SK-N-DZ (cell line): ENCODE measurements at places on chromosomes 1 and 21.

DNA sequence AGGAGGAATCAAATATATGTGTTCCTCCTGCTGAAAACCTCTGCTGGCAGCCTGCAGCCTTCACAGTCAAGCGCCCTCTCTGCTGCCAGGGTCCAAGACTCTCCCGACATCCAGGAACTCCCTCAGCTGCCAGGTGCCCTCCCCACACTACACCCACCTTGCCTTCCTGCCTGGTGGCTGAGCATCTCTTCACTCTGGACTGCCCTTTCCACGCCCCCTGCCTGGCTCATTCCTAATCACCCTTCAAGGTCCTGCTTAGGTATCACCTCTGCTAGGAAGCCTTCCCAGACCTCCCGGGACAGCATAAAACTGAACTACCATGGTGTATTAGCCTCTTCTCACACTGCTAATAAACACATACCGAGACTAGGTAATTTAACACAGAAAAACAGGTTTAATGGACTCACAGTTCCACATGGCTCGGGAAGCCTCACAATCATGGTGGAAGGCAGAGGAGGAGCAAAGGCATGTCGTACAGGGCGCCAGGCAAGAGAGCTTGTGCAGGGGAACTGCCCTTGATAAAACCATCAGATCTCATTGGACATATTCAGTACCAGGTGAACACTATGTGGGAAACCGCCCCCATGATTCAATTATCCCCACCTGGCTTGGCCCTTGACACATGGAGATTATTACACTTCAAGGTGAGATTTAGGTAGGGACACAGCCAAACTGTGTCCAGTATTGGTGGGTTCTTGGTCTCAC is 15.3 kb downstream of the LDLRAD1 start:
- no peak for DNase-seq

DNA sequence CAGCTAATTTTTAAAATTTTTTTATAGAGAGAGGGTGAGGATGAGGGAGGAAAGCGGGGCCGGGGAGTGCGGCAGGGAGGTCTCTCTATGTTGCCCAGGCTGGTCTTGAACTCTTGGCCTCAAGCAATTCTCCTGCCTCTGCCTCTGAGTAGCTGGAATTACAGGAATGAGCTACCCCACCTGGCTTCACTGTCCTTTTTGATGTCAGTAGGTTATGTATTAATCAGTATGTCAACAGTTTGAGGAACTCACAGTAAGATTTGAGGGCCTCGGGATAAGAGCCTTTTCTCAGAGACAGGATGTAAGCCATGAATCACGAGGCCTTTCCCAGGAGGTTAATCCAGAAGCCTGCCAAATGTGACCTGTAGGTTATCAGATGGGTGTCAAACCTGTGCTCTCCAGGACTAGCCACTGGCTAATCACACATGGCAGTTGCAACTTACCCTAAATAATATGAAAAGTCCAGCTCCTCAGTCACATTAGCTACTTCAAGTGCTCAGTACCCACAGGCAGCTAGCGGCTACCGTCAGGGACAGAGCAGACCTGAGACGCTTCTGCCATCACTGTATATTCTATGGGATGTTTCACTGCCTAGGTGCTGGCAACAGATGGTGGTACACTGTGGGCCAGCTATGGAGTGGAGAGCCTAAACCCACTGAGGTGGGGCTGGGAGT is 33.1 kb downstream of the TRIM67 start:
- no peak for DNase-seq

- no peak for DNase-seq
These were observed 5.3 kb upstream of the PRRC2C start for GRCh38 chr1:171480035-171480434.

- no peak for DNase-seq
These were observed 1049.6 kb upstream of the ADGRL4 start for GRCh38 chr1:80056179-80056578.

DNA sequence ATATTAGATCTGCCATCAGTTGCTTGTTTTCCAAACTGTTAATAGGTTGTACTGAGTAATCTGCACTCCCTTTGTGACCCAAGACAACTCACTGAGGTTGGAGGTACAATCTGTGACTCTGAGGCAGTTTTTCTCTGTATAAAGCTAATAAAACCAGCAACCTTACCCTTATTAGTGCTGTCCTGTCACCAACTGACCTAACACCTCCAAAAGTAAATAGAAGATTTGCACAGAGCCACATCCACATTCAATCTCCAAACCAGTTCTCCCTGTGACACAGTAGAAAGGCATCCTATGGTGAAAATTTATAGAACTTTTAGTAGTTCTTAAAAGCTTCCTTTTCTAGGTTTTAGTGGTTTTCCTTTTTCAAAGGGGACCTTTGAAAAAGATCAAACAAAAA is 140.4 kb upstream of the ADGRL2 start:
- DNase-seq: no peak

- DNase-seq: no peak
These were observed 27.8 kb downstream of the TMPRSS2 start for GRCh38 chr21:41480086-41480690.

DNA sequence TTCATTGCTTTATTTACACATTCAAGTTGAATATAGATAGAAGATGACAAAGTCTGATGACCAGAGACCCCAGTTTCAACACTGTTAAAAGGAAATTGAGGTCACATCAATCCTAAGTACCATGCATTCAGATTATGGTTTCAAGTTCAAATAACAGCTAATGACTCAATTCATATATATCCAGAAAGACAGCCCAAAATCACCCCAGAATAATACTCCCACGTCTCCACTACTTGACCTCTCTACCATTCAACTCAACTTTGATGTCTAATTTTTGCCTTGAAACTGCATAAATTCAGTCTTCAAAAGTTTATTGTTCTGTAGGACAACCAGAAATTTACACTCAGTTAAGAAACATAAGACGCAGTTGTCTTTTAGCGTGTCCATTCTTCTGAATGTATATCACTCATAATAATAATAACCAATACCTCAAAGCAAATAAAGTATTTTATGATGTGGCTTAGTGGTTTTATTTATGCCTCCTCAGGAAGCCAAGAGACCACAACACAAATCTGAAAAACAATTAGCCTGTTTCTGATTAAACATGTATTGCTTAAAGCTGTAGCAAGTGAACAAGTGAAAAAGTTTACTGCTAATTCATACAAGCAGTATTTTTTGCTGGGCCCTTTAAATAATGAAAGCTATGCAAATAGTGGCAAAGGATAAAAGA is 569.0 kb downstream of the LTN1 start:
- no peak for DNase-seq

- no peak for DNase-seq
These were observed 41.0 kb upstream of the SCAF4 start for GRCh38 chr21:31772674-31773555.

DNA sequence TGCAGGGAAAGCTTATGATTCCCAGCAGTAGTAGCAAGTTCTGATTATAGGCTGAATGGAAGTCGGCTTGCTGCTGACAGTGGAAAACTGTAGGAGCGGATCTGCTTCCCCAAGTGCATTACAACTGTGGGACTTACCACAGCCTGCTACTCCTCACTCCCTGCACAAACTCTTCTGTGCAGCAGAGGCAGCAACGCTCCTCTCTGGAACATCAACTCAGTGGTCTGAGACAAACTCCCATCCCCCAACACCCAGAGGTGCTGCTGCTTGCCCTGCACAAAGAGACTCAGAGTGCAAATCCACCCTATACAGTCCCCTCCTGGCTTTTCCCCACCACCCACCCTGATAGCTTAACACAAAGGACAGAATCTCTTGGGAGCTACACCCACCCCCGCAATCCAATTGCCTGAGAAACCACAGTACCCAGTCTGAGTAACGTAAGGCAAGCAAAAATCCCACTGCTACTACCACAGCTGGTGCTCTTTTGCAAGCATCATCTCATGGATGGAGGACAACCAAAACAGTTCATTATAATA is 1455.2 kb downstream of the AMY1C start:
- no peak for DNase-seq

DNA sequence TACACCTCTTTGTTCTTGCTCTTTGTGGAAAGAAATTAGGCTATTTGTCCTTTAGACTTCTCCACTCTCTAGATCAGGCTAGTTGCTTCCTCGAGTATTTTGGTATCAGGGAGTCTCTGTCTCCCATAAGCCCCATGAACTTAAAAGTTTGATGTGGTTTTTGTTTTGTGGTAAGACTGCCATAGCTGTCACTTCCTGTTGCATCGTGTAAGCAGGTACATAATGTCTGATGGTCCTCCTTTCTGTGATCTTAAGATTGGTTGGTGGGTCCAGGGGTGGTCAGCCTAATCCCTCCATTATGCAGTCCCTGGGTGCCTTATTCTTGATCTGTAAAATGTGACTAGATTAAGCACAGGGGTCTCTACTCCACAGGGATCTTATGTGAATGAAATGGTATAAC is 23.1 kb downstream of the CD53 start:
- DNase-seq: no peak

GRCh38 chr1:184194236-184194635 is 142.7 kb downstream of the TSEN15 start:
- DNase-seq: no peak

DNA sequence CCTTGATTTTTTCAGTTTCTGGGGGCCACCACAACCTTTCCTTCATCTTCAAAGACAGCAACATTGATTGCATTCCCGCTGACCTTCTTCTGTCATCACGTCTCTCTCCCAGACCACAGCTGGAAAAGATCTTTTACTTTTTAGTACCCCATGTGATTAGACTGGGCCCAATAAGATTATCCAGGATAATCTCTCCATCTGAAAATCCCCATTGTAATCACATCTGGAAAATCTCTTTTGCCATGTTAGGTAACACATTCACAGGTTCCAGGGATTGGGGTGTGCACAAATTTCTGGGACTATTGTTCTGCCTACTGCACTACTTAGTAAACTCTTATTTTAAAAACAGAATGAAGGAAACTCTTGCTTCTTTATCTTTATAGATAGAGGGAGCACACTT is 47.1 kb upstream of the INSL5 start:
- DNase-seq: peak; percentile 57

DNA sequence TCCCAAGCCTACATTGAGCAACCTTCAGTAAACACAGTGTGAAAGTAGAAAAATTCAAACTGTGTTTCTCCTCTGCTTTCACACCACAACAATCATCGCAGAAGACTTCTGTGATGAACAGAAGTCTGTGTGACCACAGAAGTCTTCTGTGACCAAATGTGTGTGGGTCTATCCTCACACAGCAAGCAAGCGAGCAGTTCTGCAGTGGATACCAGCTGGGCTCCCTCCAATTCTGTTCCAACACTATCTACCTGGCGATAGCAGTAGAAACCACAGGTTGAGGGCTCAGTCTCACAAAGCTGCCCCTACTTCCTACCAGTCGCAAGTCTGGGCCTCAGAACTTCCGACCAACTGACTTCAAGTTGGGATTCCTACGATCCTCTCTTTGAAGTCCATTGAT is 21.0 kb upstream of the RAP1A start:
- DNase-seq: no peak

GRCh38 chr1:185483664-185484450 is 166.8 kb upstream of the IVNS1ABP start:
- DNase-seq: no peak

DNA sequence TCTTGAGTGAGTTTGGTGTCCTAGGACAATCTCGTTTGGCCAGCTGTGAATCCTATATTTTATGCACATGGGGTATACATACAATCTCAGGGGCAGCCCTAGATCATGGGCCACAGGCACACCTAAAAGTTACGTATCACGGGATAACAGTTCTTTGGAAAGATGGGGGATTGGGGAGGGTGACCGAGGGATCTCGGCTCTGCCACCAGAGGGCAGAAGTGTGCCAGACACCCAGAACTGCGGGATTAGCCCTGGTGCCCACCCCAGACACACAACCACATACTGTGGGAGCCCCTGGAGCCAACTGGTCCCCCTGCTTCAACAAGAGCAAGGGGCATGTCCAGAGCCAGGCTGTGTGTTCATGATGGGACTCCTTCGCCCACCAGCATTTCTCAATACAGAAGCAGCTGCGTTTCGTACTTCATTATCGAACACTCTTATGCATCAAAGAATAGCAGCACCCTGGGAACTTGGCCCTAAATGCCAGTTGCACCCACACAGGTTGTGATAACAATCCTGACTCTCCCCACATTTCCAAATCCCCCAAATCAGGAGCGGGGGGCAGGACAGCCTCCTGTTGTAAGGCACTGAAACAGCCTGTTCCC is 37.4 kb downstream of the TMCO4 start:
- no peak for DNase-seq

GRCh38 chr1:106233511-106233910 is 823.0 kb upstream of the PRMT6 start:
- no peak for DNase-seq

GRCh38 chr1:4711416-4712275 is 57.2 kb downstream of the AJAP1 start:
- no peak for DNase-seq

DNA sequence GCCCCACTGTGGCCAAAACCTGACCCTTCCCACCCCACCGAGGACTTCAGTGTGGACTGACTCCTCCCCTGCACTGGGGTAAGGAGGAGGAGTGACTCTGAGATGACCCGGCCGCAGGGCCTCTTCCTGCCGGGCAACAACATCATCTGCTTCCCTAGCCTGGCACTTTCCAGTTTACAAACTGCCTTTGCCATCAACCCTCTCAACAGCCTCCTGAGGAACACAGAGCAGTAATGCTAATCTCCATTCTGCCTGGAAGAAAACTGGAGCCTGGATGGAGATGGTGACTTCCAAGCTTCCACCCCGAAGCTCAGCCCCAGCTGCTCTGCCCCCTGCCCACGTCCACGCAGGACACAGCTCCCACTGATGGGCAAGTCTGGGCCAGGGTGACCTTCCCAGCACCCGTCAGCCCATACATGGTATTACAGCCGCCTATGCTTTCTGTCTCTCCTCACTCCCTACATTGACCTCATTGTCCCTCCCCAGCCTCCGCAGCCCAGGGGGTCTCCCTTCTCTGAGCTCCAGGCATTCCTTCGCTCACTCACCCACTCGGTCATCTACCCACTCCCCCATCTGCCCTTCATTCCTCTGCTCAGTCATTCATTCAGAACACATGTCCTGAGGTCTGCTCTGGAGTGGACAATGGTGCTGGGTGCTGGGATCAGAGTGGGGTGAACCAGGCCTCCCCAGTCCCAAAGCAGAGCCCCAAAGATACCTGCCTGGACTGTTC is 34.2 kb downstream of the RAP1GAP start:
- DNase-seq: no peak

DNA sequence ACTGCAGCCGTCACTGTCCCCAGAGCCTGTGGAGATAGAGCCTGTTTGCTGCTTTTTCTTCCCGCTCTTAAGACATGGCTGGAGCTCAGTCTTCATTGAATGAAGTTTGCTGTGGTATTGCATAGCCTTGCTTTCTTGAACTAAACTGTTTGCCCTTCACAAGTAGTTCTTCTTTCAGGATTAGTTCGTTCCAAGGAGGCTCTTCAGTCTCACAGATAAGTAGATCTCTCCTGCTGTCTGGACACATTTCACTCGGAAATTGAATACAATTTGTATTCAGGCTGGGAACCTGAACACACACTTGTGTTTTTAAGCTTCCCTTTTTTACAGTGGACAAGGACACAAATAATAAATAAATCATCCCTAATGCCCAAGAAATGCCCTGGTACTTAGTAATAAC is 34.7 kb downstream of the IFNAR1 start:
- no peak for DNase-seq

DNA sequence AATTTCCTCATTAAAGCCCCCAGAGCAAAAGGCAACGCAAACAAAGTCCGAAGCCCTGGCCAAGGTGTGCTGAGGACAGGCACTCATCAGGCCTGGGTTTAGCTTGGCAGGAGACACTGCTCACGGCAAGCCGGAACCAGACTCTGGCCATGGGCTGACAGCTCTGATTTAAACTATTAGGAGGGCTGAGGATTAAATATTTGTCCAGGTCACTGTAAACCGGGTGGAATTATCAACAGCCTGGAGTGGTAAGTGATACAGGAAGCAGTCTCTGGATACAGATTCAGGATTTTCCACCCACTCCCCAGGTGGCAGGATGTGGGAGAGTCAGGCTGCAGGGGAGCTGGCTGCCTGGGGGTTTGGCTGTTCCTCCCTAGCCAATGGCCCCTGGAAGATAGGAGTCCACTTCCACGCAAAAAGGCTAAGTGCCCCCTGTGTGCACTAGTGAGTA is 42.4 kb downstream of the SLC66A1 start:
- no peak for DNase-seq
